ENCODE measurements at places on chromosomes 1 and 21.

- no peak for DNase-seq
These were observed 492.3 kb downstream of the MRPL39 start for GRCh38 chr21:25115021-25115420.

DNA sequence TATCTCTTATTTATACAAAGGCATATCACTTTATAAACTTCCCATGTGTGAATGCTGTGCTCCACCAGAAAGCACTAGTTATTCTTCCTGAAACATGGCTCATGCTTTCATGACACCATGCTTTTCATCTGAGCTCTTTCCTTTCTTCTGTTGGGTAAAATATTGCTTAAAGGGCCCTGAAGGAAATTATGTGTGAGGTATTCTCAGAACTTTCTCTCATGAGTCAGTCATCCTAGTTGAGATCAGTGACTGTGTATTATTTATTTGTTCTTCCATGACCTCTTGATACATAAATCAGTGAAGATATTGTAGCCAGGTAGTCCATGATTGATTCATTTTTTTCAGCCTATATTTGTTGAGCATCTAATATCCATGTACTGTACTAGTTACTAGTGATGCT is 54.8 kb downstream of the CYP2J2 start:
- no peak for DNase-seq

DNA sequence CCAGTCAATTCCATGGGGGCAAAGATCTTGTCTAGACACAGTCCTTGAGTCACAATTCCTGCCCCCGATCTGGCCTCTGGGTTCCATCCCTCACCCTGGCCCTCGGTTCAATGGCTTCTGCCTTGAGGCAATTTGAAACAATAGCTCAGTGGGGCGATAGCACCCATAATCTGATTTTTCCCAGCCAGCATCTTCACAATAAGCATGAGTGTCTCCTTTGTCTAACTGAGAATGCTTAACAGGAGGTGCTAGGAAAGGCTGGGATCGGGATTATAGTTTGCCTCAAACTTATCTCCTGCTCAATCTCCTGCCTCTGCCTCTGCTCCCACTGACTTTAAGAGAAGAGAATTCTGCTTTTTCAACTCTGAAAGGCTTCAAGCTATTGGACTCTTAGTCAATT is 293.9 kb upstream of the PROX1 start:
- no peak for DNase-seq

DNA sequence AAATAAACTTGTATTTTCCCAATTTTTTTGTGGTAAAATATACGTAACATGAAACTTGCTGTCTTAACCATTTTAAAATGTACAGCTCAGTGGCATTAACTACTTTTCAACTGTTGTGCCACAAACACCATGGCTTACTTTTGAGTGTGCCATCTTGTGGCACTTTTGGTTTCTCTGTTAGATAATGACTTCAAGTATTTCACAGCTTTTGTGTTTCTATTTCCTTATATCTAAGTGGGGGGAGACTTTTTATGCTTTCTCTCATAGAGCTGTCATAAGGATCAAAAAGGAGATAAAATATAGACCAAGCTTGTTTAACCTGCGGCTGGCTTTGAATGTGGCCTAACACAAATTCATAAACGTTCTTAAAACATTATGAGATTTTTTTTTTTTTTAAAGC is 44.3 kb downstream of the CDC14A start:
- DNase-seq: no peak

DNA sequence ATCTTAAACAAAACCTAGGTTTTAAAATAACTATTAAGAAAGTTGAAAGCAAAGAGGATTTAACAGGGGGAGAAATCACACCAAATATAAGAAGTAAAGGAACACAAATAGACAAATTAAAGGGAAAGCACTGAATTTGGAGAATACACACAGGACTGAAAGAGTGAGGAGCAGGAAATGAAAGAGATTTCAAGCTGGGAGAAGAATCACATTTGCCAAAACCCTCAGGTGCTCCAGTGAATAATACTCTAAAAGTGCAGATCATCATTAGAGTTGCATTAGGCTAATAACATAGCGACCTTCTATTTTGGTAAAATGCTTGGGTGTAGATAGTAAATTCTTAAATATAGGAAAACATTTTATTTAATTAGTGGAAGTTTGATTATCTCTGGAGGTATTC is 127.5 kb downstream of the TNNI3K start:
- DNase-seq: no peak

DNA sequence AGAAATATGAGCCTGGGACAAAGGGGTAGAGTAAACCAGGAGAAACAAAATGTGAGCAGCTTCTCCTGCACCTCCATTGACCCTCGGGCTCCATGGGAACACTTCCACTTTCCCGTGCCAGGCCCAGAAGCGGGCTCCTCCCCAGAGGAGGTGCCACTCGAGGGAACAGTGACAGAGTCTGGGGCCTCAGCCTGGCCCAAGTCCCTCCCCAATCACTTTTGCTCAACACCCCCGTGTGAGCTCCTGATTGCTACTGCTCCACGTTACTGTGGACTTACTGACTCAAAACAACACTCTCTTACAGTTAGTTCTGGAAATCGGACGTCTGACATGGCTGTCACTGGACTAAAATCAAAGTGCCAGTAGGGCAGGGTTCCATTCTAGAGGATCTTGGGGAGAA is 17.7 kb upstream of the KLHDC7A start:
- DNase-seq: no peak

DNA sequence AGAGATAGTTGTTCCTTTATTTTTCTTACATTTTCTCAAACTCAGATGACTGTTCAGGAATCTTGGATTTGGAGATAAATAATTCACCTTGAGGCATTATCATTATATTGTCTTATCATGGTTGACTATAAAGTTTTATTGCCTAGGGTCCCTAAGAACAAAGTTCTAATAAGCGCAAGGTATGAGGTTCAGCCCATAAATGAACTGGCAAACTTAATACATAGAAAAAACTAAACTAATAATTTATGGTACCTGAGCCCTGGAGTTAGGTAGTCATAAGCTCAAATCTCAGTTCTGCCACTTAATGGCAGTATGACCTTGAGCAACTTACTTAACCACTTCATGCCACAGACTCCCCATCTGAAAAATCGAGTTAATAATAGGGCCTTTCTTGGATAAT is 334.0 kb upstream of the PBX1 start:
- DNase-seq: no peak

- DNase-seq: peak; percentile 89
These were observed 39.8 kb downstream of the UBE2G2 start for GRCh38 chr21:44761747-44762208.

- no peak for DNase-seq
These were observed 50.3 kb downstream of the LEPR start for GRCh38 chr1:65470766-65471165.

DNA sequence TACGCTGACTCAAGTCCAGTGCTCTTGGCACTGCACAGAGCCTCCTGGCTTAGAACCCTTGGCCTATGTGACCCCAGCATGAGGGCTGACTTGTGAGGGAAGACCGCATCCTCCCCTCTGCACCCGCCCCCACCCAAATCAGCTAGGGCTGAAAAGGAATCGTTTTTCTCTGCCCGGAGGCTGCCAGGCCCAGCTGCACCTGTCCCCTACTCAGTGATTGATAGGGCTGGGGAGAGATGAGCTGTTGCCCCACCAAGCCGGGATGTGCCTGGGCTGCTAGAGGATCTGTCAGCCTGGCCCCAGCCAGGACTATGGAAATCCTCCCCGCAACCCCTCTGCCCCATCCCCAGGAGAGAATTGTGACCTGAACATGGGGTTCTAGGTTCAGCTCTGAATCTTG is 20.6 kb downstream of the MYOG start:
- DNase-seq: no peak

GRCh38 chr1:65658122-65658521 is 134.6 kb upstream of the PDE4B start:
- no peak for DNase-seq

DNA sequence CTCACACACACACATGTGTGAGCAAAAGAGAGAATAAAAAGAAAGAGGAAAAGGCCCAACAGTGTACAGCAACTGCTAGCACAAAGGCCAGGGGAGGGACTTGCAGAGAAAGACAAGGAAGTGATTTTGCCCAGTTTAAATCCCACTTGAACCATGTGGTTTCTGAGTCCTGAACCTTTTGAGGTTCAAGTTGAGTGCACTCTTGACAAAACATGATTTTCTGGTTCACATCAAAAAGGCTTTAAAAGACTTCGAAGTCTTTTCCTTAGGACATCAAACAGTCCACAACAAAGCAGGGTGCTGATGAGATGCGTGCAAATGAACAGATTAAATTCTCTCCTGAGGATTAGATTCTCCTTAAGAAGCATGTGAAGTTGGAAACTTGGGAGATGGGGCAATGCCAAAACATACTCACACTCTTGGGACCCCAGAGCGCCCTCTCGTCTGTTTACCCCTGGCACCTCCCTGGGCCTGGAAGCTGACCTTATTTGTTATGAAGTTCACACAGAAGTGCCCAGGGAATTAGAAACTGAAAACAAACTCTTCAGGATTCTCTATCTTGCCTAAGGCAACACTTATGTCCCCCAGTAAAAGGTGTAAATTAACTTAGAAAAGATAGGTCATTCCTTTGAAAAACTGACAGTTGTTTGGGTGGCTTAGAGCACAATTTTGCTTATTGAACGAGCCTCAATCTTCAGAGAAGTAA is 31.5 kb downstream of the RNF220 start:
- DNase-seq: peak; percentile 10

DNA sequence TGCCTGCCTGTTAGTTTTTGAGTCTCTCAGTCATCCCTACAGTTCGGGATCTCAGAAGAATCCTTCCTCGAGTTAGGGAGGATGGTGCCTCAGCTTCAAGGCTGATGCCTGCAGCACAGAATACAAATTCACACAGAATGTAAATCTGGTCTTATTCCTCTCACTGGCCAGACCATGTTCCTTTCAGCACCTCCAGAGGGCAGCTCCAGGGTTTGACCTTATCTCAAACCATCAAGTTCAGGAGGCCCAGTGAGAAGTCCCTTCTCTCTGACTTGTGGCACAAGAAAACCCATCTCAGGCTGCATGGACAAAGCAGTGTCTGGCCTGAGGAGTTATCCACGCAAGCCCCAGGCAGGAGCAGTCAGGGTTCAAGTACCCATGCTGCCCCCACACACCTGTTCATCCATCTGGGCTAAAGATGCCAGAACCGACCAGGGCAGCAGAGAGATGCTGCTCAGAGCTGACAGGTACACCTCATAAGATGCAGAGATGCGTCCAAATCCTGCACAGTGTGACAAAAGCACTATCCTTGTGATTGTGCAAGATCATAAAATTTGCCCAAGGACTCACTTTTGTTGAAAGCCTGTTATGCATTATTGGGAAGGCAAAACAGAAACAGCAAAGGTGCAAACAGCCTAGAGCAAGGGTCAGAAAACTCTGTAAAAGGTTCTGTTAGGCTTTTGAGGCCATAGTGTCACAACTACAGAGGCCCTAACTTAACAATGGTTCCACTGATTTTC is 49.8 kb downstream of the BCAR3 start:
- no peak for DNase-seq

DNA sequence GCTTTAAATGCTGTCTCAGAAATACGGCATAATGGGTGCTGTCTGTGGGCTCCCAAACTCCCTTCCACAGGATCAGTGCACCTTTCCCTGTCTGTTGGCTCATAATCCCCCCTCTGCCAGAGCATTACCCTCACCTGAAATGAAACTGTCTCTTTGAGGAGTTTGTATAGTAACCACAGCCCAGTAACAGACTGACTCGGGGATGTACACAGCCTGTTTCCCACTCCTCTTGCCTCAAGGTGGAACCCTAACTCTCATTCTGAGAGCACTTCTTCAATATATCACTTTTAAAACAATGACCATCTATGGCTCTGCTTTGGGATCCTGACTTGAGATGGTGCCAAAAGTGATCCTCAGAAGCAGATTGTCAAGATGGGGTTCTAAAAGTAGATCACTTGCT is 332.5 kb downstream of the AMY1C start:
- no peak for DNase-seq

GRCh38 chr21:33401630-33401992 is 1.6 kb upstream of the IFNGR2 start:
- no peak for DNase-seq

- DNase-seq: no peak
These were observed 11.9 kb downstream of the ALPL start for GRCh38 chr1:21520899-21521716.

DNA sequence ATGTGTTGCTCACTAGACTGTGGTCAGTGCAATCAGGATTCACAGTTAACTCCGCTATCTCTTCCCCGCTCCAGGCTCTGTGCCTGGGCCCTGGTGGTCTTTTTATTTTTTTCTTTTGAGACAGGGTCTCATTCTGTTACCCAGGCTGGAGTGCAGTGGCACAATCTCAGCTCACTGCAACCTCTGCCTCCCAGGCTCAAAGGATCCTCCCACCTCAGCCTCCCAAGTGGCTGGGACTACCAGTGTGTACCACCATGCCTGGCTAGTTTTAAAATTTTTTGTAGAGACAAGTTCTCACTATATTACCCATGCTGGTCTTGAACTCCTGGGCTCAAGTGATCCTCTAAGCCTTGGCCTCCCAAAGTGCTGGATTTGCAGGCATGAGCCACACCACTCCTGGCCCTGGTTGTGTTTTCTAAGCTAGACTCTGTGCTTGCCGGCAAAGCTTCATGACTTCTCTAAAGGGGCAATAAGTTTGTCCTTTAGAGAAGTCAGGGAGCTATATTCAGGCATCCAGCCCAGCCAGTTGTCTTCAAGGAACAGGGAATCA is 1.4 kb downstream of the RCSD1 start:
- DNase-seq: no peak

DNA sequence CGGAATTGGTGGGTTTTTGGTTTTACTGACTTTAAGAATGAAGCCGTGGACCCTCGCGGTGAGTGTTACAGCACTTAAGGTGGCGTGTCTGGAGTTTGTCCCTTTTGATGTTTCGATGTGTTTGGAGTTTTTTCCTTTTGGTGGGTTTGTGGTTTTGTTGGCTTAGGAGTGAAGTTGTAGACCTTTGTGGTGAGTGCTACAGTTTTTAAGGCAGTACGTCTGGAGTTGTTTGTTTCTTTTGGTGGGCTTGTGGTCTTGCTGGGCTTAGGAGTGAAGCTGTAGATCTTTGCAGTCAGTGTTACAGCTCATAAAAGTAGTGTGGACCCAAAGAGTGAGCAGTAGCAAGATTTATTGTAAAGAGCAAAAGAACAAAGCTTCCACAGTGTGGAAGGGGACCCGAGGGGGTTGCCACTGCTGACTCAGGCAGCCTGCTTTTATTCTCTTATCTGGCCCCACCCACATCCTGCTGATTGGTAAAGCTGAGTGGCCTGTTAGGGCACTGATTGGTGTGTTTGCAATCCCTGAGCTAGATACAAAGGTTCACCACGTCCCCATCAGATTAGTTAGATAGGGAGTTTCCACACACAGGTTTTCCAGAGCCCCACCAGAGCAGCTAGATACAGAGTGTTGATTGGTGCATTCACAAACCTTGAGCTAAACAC is 20.9 kb downstream of the HENMT1 start:
- no peak for DNase-seq

DNA sequence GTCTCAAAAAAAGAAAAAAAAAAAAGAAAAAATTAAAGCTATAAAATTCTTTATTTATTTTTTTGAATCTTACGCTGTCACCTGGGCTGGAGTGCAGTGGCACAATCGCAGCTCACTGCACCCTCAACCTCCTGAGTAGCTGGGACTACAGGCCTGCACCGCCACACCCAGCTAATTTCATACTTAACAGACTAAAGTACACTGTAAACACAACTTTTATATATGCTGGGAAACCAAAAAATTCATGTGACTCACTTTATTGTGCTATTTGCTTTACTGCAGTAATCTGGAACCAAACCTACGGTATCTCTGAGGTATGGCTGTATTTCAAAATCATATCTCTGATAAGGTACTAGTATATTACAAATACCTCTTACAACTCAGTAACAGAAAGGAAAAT is 40.3 kb downstream of the HSF2BP start:
- no peak for DNase-seq
